RWPE1 (cell line): ENCODE measurements at places on chromosomes 12 and 14.

- peak; percentile 75 for DNase-seq
These were observed 77.7 kb downstream of the FLRT2 start for GRCh38 chr14:85607651-85608081.

DNA sequence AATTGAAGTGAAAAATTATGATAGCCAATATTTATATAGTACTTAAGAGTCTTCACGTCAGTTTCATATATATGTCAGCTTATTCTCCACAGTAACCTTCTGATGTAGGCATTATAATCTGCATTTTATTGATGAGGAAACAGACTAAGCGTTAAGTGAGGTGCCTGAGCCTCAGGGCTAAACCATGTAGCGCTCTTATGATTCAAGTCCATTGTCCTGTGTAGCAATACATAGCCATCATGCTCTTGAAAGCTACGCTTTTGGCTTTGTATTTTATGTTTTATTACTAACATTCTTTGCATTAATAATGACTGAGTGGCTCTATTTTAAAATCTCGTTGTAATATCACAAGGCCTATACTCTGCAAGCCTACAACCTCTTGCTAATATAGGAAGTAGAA lies 79.0 kb downstream of the ANO6 start:
- no peak for DNase-seq

DNA sequence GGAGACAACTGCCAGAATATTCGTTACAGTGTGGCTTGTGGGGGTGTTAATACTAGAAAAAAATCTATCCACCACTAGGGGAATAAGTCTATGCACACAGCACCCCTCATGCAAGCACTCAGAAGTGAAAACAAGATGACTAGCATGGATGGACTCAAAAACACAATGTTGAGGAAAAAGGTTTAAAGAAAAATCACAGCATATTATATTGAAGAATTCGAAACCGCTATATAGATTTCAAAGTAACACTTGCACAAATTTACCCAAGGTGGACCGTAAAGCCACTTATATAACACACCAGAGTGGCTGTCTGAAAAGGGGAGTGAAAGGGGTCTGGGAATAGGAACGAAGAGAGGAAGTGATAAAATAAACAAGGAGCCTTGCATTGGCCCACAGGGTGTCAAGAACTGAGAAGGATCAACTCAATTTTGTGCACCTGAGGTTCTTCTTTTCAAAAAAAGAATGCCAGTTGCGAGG lies 544 bp downstream of the ABCD4 start:
- DNase-seq = peak; percentile 55

GRCh38 chr12:19778797-19779196 lies 339.5 kb downstream of the AEBP2 start:
- DNase-seq = no peak

DNA sequence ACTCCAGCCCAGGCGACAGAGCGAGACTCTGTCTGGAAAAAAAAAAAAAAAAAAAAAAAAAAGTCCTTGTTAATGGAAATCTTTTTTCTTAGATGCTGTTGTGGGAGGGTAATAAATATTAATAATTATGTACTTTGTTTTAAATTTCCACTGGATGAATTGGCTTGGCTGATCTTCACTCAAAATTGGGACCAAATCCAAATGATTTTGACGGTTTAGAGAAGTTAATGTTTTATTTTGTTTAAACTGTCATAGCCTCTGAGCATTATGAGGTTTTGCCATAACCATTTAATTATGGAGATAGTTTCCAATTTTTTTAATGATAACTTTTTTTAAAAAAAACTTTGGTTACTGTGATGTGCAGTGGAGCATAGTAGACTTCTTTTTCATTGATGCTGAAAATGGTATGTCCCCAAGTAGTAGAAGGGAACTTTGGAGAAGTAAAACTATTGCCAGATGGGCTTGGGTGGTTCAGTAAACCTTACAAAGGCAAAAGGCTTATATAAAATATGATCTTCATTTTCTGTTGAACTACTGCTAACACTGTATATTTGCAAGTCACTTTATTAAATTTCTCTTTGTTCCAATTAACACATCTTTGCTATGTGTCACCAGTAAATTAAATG lies 3.9 kb upstream of the PMCH start:
- no peak for DNase-seq

GRCh38 chr12:124687174-124687902 lies 119.9 kb upstream of the NCOR2 start:
- no peak for DNase-seq

- no peak for DNase-seq
These were observed 22.8 kb downstream of the MMP17 start for GRCh38 chr12:131850856-131851559.

DNA sequence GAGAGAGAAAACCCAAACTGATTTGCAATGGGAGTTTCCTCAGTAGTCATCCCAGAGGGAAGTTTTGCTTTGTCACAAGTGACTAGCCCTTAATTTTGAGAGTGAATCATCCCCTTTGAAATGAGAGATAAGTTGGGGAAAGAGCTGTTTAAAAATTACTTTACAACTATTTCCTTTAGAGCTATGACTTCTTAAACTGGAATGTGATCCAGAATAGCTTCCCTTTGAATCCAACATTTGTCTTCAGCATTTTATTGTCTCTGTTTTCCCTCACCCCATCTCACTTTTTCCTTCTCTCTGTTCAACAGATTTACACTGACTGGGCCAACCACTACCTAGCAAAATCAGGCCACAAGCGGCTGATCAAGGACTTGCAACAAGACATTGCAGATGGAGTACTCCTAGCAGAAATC lies 109.3 kb downstream of the NAV3 start:
- DNase-seq = peak; percentile 62

- peak; percentile 30 for DNase-seq
These were observed 54.4 kb downstream of the PELI2 start for GRCh38 chr14:56172571-56172971.

DNA sequence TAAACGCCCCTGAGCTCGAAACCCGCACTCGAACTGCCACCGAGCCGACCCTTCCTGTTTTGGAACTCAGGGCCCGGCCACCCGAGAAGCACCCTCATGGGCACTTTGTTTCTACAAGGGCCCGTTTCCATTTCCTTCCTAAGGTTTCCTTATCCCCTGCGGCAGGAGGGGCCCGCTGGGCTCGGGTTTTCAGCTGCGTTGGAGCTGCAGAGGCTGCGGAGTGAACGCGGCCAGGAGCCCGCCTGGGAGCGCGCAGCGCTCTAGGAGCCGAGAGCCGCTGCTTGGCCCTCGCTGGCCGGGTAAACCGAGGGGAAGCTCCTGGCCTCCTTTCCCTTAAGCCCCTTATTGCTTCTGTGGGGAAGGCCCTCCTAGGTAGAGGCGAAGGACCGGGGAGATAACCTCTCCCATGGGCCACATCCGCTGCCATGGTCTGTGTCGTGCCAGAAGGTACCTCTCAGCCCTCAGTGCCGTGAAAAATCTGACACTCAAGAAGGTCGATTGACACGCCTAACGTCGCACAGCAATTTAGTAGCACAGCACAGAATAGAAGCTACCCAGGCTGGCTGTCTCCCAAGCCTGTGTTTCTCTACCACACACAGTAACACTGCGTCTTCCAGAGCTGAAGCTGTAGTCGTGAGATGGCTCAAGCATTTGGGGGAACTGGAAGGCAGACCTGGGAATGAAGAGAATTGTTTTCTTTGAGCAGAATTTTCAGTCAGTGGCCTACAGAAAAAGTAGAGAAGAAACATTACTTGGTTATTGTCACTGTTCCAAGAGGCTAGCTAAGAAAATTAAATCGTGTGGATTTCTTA lies 12.9 kb upstream of the CALM1 start:
- DNase-seq = peak; percentile 18

GRCh38 chr14:72665259-72665658 lies 228.6 kb downstream of the DPF3 start:
- peak; percentile 85 for DNase-seq

DNA sequence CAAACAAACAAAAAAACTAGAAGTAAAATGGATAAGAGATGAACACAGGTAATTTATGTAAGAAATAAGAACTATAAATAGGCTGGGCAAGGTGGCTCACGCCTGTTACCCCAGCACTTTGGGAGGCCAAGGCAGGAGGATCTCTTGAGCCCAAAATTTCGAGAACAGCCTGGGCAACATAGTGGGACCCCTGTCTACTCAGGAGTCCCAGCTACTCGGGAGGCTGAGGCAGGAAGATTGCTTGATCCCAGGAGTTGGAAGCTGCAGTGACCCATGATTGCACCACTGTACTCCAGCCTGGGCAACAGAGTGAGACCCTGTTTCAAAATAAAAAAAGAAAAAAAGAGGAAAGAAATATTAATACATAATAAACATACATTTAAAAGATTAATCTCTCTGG lies 22.7 kb upstream of the ABCD4 start:
- no peak for DNase-seq
